ENCODE measurements at places on chromosomes 2 and 18.

GRCh38 chr2:239929504-239929903, 95.6 kb downstream of the NDUFA10 start:
- DNase-seq, result no peak

DNA sequence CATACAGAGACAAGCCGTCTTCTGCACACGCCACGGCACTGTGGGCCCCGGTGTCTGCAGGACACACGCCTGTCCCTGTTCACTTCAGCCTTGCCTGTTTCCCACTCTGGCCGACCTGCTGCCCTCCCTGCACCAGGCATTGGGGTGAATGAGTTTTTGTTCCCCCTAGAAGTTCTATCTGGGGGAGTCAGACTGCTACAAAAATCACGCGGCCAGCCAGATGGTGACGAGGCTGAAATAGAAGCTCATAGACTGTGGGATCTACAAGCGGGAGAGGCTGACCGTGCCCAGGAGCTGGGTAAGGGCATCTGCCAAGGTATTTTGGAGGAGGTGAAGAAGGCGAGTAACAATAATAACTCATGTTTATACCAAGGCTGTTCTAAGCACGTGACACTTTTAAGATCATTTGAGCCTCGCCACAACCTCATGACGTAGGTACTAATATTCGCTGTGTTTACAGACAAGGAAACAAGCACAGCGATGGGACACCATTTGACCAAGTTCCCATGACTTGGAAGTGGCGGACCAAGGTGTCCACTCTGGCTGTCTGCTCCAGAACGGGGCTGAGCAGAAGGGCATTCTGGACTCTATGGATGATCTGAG, 53.6 kb downstream of the KCNF1 start:
- DNase-seq, result no peak

GRCh38 chr2:122236152-122236874, 480.9 kb downstream of the TSN start:
- DNase-seq, result peak; percentile 97

- no peak for DNase-seq
Measured at GRCh38 chr2:122831649-122832048, 1076.2 kb downstream of the TSN start.

DNA sequence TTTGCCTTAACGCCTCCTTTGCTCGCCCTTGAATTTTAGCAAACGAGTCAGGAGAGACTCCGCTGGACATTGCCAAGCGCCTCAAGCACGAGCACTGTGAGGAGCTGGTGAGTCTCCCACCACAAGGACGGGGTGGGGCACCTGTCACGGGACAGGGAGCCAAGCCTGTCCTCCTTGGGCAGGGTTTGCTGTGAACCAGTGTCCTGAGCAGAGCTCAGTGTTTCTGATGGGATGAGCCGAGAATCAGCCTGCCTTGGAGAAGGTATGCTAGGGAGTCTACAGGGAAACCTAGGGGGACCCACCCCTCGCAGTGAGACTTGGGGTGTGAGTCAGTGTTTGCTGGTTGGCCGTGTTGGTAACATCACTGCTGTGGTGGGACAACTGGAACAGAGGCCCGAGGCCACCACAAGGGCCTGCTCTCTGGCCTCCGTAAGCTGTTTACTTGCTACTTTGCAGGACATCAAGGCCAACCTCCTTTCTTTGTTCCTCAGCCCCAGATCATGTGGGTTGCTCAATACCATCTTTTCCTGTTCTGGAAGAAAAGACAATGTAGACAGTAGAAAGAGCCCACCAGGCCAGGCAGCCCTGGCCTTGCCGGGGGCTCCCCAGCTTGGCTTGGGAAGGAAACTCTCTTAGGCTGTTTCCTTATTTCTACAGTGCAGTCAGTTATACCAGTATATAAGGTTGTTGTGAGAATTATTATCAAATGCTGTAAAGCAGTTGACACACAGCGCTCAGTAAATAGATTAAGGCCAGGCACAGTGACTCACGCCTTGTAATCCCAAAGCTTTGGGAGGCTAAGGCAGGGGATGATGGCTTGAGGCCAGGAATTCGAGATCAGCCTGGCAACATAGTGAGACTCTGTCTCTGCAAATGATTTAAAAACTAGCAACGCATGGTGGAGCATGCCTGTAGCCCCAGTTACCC, 42.4 kb downstream of the ITGB1BP1 start:
- peak; percentile 94 for DNase-seq

- DNase-seq, result peak; percentile 94
Measured at GRCh38 chr2:187390891-187391290, 57.2 kb downstream of the CALCRL start.

DNA sequence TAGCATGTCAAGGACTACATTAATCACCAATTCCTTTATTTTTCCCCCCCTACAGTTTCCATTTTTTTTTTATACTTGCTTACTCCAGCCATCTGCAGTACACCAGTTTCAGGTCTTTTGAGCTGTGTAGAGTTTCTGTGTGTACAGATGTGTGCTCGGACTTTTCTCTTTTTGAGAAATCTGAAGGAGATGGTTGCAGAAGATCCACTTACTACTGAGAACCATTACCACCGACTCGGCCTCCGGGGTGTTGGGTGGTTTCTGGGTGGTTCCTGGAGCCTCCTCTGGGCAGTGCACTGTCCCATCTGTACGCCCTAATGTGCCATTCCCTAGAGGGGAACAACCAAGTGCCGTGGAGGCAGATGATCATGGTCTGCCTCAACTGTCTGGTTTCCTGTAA, 15.4 kb upstream of the LYPD6B start:
- DNase-seq, result no peak

DNA sequence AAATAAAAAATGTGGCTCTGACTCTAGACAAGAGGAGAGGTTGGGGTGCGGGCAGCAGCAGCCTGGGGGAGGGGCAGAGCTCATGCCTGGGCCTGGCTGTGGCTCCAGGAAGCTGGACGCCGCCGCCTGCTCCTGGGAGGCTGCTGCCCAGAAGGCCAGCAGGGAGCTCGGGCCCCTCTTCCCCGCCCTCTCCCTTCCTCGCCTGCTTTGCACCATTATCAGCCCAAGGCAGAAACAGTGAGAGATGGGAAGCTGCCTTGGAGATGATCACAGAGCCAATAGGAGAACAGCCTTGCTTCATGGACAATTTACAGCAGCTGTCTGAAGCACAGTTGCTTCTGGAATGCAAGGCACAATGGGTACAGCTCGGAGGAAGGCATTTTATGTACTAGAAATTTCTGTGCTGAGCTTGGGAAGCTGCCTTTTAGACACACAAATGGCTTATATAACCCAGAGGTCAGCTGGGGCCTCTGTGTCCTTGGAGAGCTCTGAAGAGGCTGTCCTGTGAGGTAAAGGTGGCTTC, 55.3 kb upstream of the AFF3 start:
- DNase-seq, result no peak

GRCh38 chr18:68660354-68661183, 54.3 kb downstream of the TMX3 start:
- peak; percentile 57 for DNase-seq
